ENCODE measurements at places on chromosomes 13 and 19.
A peak's percentile ranks its signal among the peaks of the same experiment; 100 is the strongest.

- DNase-seq, result no peak
- H3K4me1 ChIP-seq, result no peaks in the 10 kb centered on the region
- H3K36me3 ChIP-seq, result no peaks in the 10 kb centered on the region
- peaks cover 12% of the 10 kb centered on the region for H3K27me3 ChIP-seq
Observed at GRCh38 chr19:17450264-17451075, 2.0 kb upstream of the TMEM221 start.

GRCh38 chr13:39266426-39266825 is 228.2 kb downstream of the NHLRC3 start:
- H3K27ac ChIP-seq, result no peak overlapping the region
- H3K4me3 ChIP-seq, result no peak overlapping the region
- peaks cover 3% of the 10 kb centered on the region for H3K36me3 ChIP-seq
- H3K27me3 ChIP-seq, result no peaks in the 10 kb centered on the region
- no peak for DNase-seq

DNA sequence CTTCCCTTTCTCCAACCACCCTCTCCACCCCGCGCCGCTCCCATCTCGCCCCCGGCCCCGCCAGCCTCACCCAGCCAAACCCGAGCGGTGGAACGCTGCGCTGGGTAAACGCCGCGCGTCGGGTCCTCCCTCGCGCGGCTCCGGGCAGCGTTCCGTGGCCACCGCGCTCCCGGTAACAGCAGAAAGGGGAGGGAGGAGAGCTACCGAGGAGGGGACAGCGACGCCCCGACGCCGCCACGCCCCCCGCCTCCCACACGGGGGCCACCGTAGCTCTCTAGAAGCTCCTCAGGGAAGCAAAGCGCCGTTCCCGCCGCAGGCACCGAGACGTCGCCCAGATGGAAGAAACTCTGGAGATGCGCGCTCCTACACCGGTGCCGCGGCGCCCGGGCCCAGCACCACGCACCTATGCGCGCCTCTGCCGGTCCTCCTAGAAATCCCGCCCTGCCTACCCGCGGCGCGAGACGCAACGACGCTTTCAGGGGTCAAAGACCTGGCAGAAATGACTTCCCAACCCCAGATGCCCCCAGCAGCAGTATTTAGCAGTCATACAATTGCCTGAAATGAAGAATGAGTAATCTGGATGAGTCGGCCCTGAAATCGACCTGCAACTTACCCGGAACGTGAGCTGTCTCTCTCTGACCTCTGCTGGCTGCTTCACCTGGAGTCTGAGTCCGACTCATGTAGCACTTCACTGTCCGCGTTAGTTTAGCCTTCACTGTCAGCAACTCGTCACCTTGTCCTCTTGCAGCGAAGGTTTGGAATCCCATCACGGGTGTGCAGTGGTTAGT is at the start of gene RUBCNL:
TSS of gene RUBCNL (minus strand) at position 189 of the 788 bp plus-strand sequence. CDS start 14,777 bp downstream, outside the sequence.
- H3K4me1 ChIP-seq, result peaks cover 15% of the 10 kb centered on the region
- no peaks in the 10 kb centered on the region for H3K36me3 ChIP-seq
- H3K27me3 ChIP-seq, result peaks cover 14% of the 10 kb centered on the region
- H3K27ac ChIP-seq, result no peak within 1 kb of the TSS

DNA sequence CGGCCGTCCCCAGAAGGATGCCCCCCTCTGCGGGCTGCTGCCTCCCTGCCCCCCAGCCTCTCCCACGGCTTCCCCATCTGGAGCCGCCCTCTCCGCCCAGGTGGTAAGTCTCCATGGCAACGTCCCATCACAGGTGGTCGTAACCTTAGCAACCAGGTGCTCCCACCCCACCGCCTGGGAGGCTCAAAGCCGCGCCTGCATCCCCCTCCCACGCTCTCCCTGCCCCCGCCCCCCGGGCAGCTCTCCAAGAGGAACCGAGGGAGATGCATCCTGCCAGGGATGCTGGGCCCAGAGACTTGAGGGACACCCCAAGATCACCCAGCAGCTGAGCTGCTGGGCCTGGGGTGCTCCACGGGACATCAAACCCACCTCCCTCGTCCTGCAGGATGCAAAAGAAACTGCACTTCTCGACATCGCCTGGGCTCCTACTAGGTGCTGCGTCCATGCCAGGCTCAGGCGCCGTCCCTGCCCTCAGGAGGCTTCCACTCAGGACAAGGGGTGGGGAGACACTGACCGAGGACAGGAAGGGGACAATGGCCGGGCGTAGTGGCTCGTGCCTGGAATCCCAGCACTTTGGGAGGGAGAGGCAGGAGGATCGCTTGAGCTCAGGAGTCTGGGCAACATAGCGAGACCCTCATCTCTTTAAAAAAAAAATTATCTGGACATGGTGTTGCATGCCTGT is 5.0 kb upstream of the LINGO3 start:
- DNase-seq, result no peak
- H3K36me3 ChIP-seq, result peaks cover 7% of the 10 kb centered on the region
- peaks cover 3% of the 10 kb centered on the region for H3K4me1 ChIP-seq
- no peak overlapping the region for H3K4me3 ChIP-seq
- H3K27me3 ChIP-seq, result peaks cover 5% of the 10 kb centered on the region

- H3K4me1 ChIP-seq, result no peaks in the 10 kb centered on the region
- H3K27me3 ChIP-seq, result peaks cover 6% of the 10 kb centered on the region
- peak; percentile 99 for DNase-seq
- no peak overlapping the region for H3K27ac ChIP-seq
- H3K4me3 ChIP-seq, result peak overlapping the region; percentile 94
- H3K36me3 ChIP-seq, result peaks cover 11% of the 10 kb centered on the region
Observed at GRCh38 chr19:58154679-58155648, 4.4 kb upstream of the ZNF329 start.

DNA sequence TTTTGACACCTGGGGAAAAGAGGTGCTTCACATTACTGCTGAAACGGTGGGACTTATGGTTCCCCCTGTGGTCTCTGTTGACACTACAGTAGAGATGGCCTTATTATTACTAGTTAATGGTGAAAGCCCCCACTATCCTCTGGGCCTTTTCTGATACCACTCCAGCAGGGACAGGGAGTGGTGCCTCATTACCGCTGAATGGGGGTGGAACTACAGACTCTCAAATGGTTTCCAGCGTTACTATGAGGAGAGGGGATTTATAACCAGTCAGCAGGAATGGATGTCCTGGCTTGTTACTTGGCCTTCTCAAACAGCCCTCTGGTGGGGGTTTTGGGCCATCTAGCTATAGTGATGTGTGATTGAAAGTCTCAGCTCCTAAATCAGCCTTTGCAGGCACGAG is 96.7 kb upstream of the DIAPH3 start:
- H3K36me3 ChIP-seq, result no peaks in the 10 kb centered on the region
- DNase-seq, result no peak
- H3K4me1 ChIP-seq, result peaks cover 2% of the 10 kb centered on the region
- no peak overlapping the region for H3K4me3 ChIP-seq
- H3K27me3 ChIP-seq, result no peaks in the 10 kb centered on the region
- H3K27ac ChIP-seq, result no peak overlapping the region

DNA sequence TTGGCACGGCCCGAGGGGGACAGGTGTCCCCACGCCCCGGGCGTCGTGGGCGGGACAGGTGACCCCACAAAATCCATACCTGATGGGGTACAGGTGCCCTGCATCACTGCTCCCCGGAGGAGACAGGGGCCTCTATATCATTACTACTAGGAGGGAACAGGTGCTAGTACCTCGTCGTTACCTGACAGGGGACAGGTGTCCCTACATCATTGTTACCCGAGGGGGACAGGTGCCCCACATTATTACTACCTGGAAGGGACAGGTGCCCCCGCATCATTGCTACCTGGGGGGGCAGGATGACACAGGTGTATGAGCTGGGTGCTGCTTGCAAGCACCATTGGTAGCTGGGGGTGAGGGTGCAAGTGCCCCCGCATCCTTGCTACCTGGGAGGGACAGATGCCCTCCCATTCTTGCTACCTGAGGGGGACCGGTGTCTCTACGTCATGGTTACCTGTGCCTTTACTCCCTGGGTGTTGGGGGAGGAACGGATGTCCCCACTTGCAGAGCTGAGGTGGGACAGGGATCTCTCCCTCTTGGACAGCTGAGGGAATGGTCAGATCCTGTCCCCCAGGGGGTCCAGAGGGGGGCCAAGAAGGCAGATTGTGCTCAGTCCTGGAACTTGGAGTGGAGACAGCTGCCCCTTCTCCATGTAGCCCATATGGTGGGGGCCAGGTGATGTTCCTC is 620 bp downstream of the CRTC1 start:
- no peak for DNase-seq
- H3K27me3 ChIP-seq, result no peaks in the 10 kb centered on the region
- H3K27ac ChIP-seq, result no peak overlapping the region
- H3K4me1 ChIP-seq, result peaks cover 4% of the 10 kb centered on the region

GRCh38 chr13:26596458-26596857 is 39.0 kb downstream of the WASF3 start:
- no peak overlapping the region for H3K4me3 ChIP-seq
- H3K36me3 ChIP-seq, result no peaks in the 10 kb centered on the region
- H3K27ac ChIP-seq, result no peak overlapping the region

DNA sequence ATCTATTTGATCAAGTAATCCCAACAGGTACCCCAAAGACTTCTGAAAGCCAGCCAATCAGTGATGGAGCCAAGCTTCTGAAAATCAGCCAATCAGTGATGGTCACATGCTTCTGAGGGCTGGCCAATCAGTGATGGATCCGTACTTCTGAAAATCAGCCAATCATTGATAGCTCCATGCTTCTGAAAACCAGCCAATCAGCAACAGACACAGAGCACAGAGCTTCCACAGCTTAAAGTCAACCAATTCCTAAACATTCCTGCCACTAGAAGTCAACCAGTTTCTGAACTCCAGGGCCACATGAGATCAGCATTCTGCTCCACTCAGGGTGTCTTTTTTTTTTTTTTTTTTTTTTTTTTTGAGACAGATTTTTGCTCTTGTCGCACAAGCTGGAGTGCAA is 8.2 kb upstream of the HSD17B14 start:
- H3K36me3 ChIP-seq, result no peaks in the 10 kb centered on the region
- H3K4me1 ChIP-seq, result no peaks in the 10 kb centered on the region
- DNase-seq, result no peak
- H3K4me3 ChIP-seq, result peak overlapping the region; percentile 31
- H3K27me3 ChIP-seq, result peaks cover 3% of the 10 kb centered on the region

- no peak for DNase-seq
- H3K27me3 ChIP-seq, result no peaks in the 10 kb centered on the region
- no peaks in the 10 kb centered on the region for H3K36me3 ChIP-seq
Observed at GRCh38 chr13:106630162-106630561, 62.2 kb upstream of the ARGLU1 start.

- peaks cover 12% of the 10 kb centered on the region for H3K27me3 ChIP-seq
- H3K4me1 ChIP-seq, result peaks cover 21% of the 10 kb centered on the region
- H3K36me3 ChIP-seq, result peaks cover 35% of the 10 kb centered on the region
- DNase-seq, result no peak
- peak overlapping the region; percentile 9 for H3K27ac ChIP-seq
Observed at GRCh38 chr13:98462946-98463345, 114.0 kb downstream of the STK24 start.

DNA sequence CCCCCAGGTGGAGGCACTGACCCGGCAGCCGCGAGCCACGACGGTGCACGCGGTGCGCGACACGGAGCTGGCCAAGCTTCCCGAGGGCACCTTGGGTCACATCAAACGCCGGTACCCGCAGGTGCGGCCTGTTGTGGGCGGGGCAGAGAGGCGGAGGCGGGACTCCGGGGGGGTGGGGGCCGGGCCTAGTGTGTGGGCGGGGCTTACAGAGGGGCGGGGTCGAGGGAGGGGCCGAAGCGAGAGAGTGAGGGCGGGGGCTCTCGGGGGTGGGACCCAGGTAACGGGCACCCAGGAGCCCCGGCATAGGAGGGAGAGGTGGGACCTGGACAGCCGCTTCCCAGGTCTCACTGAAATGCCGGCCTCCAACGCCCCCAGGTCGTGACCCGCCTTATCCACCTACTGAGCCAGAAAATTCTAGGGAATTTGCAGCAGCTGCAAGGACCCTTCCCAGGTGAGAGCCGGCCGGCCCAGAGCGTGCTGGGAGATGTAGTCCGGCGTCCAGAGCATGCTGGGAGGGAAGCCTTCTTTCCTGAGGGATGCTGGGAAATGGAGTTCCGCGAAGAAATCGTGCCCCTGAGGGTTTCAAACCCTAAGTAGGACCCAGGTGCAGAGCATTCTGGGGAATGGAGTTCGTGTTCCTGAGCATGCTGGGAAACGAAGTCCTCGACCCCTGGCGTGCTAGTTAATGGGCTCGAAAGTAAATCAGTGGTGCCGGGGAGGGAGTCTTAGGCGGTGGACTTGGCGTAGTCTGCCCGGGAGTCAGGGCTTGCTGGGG is 15.7 kb downstream of the PNPLA6 start:
- peaks cover 13% of the 10 kb centered on the region for H3K36me3 ChIP-seq
- peak; percentile 79 for DNase-seq
- peaks cover 4% of the 10 kb centered on the region for H3K4me1 ChIP-seq

DNA sequence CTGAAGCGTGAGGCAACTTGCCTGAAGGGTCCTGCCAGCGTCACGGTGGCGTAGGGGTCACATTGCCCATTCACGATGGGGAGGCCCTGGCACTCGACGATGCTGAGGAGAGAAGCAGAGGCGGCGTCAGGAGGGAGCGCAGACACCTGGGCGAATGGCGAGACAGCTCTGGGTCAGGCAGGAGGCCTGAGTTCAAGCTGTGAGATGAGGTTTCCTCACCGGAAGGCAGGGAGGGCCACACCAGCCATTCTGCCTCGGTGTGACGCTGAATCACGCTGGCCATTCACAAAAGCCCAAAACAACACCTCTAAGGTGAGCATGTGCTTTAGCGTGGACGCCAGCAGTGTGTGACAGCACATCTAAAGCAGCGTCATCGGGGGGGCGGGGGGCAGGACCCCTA is 54.0 kb upstream of the C13orf46 start:
- no peak overlapping the region for H3K27ac ChIP-seq
- DNase-seq, result no peak
- H3K4me3 ChIP-seq, result no peak overlapping the region
- H3K27me3 ChIP-seq, result peaks cover 16% of the 10 kb centered on the region
- peaks cover 9% of the 10 kb centered on the region for H3K4me1 ChIP-seq

- H3K4me1 ChIP-seq, result peaks cover 11% of the 10 kb centered on the region
- H3K4me3 ChIP-seq, result no peak overlapping the region
- no peak overlapping the region for H3K27ac ChIP-seq
- no peaks in the 10 kb centered on the region for H3K36me3 ChIP-seq
Observed at GRCh38 chr13:92735909-92736308, 490.7 kb upstream of the GPC6 start.

Measured in endothelial cell (in vitro differentiated cells).